ENCODE measurements at places on chromosomes 6 and 20. TPM values are rescaled to one million over a fixed set of nuclear protein-coding genes. Genes with fewer than 3 reads are reported as not detected.

DNA sequence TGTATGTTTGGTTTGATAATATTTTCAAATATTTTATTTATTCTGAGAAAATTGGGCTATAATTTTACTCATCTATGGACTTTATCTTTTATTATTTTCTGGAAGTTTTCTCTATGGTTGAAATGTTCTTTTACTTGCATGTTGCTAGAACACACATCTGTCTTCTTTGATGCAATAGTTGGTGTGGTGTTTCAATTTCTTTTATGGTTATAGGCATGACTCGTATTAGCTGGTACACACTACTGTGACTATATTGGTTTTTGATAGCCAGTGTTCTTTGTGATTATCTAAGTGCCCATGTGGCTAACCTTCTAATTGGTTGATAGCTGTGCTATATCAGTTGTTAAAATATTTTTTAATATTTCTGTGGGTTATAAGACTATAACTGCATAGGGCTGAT, 1343.3 kb upstream of the GJE1 start:
- DNase-seq: no peak
- no peak overlapping the region for H3K4me3 ChIP-seq
- peaks cover 2% of the 10 kb centered on the region for H3K27me3 ChIP-seq
- H3K27ac ChIP-seq: no peak overlapping the region

DNA sequence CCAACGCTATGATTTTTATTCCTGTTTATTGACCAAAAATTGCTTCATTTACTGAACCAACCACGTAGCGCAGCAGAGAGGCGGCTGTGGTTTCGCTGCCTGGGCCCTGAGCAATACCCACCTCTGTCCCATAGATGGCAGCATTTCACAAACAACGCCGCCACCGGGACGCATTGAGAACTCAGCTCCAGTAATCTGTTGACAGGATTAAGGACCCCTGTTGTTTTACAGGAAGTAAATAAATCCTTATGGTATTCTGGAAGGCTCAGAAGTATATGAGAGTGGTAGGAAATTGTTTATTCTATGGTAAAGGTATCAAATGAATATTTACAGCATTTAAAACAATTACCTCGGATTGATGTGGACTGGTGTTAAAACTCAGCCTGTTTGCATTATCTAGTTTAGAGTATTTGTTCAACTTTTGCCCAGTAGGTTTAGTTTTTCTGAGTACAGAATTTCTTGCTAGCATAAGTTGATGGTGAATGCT, 547.9 kb upstream of the SLC35B3 start:
- H3K36me3 ChIP-seq: no peaks in the 10 kb centered on the region
- H3K27ac ChIP-seq: no peak overlapping the region
- no peak overlapping the region for H3K4me3 ChIP-seq
- H3K27me3 ChIP-seq: no peaks in the 10 kb centered on the region

DNA sequence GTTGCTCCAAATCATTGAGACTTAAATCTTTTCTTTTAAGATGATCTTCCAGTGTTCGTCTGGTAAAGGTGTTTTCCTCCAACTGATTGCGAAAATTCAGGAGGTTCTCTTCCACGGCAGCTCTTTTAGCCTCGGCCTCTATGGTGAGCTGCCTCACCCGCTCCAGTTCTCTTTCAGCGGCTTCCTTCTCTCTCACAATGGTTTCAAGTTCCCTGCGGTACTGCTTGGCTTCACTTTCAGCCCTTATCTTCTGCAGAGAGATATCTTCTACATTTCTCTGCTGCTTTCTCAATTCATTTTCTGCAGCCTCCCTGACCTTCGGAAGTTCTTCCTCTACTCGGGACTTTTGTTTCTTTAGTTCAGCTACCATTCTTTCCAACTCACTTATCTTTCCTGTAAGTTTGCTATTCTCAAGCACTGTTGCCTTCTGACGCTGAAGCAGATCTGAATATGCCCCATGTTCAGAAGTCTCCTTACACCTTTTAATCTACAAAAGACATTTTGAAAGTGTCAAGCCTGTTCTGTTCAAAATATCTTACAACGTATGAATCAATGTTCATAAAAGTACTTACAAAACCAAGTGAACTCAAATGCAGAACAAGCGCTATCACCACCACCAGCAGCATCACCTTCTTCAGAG, 22.3 kb downstream of the DST start:
- no peak overlapping the region for H3K27ac ChIP-seq
- no peaks in the 10 kb centered on the region for H3K27me3 ChIP-seq
- DNase-seq: no peak
- no peak overlapping the region for H3K4me3 ChIP-seq
- no peaks in the 10 kb centered on the region for H3K36me3 ChIP-seq

Gene SIRPB2
- not detected for total RNA-seq

DNA sequence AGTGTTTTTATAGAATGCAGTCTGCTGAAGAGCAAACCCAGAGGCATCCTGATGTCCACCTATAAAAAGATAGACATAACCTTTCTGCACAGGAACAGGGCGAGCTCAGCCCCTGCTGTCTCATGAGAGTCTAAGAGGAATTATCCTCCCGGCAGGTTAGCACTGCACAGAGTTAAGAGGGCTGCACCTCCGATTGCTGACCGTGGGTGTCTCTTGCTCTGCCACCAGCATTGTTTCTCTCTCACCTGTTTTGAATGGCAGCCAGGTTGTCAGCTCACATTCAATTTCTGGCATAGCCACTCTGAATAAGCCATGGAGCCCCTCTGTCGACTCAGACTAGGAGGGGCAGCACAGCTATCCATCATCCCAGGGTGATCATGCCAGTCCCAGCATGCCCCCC, 211.2 kb downstream of the PHACTR1 start:
- H3K27me3 ChIP-seq: no peaks in the 10 kb centered on the region
- H3K27ac ChIP-seq: no peak overlapping the region
- H3K36me3 ChIP-seq: no peaks in the 10 kb centered on the region
- H3K4me1 ChIP-seq: no peaks in the 10 kb centered on the region
- no peak for DNase-seq

Gene HTR1E
- total RNA-seq: 0.34 TPM

- peaks cover 2% of the 10 kb centered on the region for H3K27me3 ChIP-seq
- H3K36me3 ChIP-seq: no peaks in the 10 kb centered on the region
- DNase-seq: no peak
- no peak overlapping the region for H3K27ac ChIP-seq
These were observed 64.3 kb downstream of the ADTRP start for GRCh38 chr6:11714116-11714797.

All from glutamatergic neuron (in vitro differentiated cells).